ENCODE measurements at places on chromosomes 4 and X.

GRCh38 chr4:183921335-183921734 is 16.2 kb downstream of the STOX2 start:
- DNase-seq: no peak

GRCh38 chrX:77342004-77342403 is 105.2 kb upstream of the FGF16 start:
- DNase-seq: peak; percentile 39

- no peak for DNase-seq
These were observed 592.0 kb downstream of the IQCM start for GRCh38 chr4:149223659-149224058.

DNA sequence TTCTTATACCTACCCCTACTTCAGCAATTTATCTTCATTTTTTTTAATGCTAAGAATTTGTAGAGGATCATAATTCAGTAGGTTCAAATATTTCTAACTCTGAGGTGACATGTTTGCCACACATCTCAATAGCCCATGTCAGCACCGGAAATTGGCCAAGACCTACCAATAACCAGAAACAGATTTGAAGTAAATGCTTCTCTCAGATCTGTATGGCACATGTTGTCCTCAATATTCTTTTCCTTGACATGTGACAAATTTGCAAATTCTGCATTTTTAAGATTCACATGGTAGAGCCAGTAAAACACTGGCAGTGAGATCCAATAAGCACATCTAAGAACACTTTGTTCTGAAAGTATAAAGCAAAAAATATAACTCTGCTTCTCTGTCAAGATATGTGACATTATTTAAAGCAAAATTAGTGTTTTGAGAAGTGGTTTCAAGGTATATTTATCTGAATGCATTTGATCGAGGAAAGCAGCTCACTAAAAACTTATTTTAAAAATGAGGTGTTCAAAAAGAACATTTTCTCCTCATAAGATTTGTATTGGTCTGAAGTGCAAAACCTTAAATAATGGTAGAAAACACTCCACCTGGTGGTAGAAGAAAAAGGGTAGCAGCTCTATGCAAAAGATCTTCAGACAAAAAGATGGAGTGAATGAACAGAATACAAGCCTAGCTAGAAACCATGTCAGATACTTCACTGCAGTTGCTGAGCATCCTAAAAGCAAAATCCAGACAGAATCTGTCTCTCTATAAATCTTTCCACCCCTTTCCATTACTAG is 513.8 kb upstream of the FAM241A start:
- DNase-seq: no peak

DNA sequence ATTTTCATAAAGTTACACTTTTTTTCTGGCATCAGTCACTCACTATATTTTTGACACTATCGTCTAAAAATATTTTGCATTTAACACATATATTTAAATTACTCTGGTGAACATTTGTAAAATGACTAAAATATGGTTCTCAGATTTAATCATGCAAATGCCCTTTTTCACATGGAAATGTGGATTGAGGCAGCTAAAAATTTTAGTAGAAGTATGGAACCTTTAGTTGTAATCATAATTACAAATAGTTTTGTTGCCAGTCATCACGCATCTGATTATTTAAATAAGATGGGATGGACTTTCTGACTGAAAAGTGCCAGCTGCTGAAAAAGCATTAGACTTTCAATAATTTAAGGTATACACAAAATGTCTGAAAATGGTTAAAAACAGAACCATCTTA is 119.3 kb downstream of the PDHA2 start:
- DNase-seq: no peak

DNA sequence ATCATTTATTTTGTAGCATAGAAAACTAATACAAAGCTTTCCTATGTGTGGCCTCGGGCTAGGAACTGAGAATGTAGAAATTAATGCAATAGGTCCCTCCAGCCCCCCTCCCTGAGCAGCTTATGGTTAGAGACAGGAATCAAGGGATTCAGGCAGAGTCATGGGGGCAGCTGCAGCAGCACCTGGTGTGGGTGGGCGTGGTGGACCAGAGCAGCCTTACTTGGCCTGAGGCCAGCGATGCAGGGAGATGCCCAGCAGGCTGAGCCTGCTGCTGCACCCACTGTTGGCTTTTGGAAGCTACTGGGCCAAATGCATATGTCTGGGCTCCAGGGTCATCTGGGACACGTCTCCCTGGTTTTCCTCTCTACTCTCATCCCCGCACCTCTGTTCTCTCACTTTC is 74.0 kb downstream of the STK32B start:
- peak; percentile 54 for DNase-seq

DNA sequence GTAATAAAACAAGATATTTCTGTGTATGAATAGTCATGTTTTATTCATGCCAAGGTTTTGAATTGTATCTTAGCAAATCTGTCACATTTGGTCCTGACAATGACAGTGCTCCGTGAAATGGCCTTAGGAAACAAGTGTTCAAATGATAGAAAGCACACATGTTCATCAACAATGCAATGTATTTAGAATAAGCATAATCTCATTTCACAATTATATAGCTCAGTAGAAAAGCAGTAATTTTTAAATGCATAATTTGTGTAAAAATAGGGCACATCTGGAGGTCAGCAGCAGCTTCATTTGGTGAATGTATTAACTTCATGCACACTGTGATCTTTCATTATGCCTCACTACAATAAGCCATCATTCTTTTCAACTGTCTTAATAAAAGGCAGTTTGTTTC is 380.4 kb downstream of the GPM6A start:
- no peak for DNase-seq

All from left hindlimb (tissue), 1 donor.